ENCODE measurements at places on chromosomes 6 and 20.

GRCh38 chr6:117601811-117602150 is 530 bp downstream of the GOPC start:
- no peak for DNase-seq

- no peak for DNase-seq
These were observed 231.1 kb downstream of the HDGFL1 start for GRCh38 chr6:22800451-22800850.

- no peak for DNase-seq
These were observed 50.0 kb downstream of the GFOD1 start for GRCh38 chr6:13437218-13437996.

- no peak for DNase-seq
These were observed 23.0 kb upstream of the FKBP1A start for GRCh38 chr20:1415667-1416468.

DNA sequence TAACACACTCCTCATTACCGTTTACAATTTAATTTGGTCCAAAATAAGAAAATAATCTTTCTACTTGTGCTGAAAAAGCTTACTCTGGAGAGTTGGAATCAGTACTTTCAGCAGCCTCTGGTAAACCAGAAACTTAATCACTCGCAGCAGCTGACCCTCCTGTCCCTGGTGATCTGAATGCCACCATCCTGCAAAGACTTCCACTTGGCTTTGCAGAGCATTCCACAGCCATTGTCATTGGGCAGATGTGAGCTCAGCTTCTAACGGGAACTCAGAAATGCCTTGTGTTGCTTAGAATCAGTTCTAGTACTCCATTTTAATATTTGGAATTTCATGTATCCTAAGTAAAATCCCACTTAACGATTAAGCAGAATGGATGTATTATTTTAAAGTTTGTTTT is 59.7 kb downstream of the PHACTR1 start:
- DNase-seq, result no peak

DNA sequence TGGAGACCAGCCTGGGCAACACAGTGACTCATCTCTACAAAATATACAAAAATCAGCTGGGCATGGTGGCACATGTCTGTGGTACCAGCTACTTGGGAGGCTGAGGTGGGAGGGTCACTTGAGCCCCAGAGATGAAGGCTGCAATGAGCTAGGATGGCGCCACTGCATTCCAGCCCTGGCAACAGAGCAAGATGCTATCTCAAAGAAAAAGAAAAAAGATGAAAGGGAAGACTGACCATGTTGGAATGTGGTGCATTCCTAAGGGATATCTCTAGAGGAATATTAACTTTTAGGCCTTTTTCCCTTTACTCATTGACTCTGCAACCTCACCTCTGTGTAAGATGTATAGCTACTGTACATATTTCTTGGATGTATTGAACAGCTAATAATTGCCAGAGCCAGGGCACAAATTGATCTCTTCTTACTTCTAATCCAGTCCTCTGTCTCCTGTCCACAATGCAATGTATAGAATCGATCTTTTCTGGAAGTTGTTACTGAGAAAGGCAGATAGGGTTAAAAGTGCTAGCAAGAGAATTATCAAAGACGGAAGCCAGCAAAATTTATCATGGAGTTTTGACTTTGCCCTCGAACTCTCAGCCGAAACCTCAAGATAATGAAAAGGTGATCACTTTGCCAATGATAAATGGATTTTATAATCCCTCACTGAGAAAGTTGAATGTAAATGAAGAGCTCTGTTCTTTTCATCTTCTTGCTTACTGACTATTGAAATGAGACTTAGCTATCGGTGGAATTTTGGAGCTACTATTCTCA is 46.3 kb downstream of the GCNT2 start:
- DNase-seq, result no peak

GRCh38 chr6:108868647-108869046 is 20.4 kb downstream of the ARMC2 start:
- DNase-seq, result no peak

DNA sequence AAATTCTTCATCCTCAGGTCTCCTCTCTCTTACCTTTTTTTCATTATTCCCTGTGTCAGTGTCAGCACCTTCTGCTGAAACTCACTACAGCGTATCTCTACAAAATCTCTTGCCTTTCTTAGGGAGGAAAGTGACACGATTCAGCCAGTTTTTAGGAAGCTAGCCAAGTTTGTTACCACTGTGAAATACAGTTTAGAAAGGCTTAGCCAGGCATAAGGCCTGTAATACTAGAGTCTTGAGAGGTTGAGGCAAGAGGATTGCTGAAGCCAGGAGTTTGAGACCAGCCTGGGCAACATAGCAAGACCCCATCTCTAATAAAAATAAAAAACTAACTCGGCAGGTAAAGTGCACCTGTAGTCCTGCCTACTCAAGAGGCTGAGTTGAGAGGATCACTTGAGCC is 16.7 kb downstream of the TAB2 start:
- DNase-seq, result no peak

- no peak for DNase-seq
These were observed 90.5 kb upstream of the CCN2 start for GRCh38 chr6:132041706-132042105.

DNA sequence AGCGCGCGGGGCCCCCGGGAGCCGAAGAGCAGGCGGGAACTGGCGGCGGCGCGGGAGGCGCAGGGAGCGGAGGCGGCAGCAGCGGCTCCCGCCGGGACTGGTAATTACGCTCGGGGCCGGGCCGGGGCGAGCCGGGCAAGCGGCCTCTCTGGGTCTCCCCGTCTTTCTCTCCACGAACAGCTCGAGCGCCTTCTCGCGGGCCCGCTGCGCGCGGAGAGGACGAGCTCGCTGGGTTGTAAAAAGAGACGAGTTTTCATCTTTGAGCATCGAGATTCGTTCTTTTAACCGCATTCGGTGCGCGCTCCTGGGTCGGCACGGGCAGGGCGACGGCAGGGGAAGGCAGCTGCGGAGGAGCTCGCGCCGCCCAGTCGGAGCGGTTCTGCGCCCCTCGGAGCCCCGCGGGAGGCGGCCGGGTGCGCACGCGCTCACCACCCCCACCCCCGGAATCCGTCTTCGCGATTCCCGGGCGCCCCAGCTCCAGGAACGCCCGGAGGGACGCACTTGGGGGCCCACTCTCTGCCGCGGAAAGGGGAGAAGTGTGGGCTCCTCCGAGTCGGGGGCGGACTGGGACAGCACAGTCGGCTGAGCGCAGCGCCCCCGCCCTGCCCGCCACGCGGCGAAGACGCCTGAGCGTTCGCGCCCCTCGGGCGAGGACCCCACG is 38.0 kb downstream of the YTHDF1 start:
- DNase-seq, result no peak
